ENCODE measurements at places on chromosomes 1 and 21.

- DNase-seq: no peak
Observed at GRCh38 chr1:233933339-233933738, 28.9 kb downstream of the SLC35F3 start.

DNA sequence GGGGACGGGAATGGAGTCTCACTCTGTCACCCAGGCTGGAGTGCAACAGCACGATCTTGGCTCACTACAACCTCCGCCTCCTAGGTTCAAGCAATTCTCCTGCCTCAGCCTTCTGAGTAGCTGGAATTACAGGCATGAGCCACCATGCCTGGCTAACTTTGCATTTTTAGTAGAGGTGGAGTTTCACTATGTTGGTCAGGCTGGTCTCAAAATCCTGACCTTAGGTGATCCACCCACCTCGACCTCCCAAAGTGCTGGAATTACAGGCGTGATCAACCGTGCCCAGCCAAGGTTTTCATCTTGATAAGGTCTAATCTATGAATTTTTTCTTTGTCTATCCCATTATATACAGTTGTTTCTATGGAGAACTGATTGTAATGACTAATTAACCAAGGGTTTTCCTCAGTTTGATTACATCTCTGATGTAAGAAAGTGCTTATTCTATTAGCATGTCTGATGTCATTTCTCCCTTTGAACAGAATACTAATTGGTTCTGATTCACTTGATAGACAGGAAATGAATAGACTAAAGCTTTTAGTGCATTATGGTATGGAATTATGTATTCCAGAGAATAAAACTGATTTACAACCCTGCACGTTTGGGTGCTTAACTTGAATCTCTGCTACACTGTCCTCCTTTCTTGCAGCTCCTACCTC, 11.9 kb downstream of the PACC1 start:
- DNase-seq: no peak

DNA sequence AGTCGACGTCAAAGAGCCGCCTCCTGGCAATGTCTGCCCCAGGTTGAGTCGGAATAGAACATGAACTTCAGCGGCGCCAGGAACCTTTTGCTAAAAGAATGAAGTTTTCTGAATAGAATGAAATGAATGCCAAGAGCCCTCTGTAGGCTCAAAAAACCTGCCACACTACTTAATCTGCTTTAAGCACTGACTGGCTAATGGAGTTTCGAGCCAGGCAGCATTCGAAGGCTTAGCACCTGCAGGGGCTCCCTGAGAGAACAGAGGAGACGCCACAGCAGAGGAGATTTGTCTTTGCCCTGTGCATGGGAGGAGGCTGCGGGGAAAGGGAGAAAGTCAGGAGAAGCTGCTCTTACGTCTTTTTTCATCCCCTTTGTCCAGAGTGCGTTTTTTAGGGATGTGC, 641.7 kb downstream of the AJAP1 start:
- DNase-seq: no peak

- no peak for DNase-seq
Observed at GRCh38 chr1:54600947-54601721, 22.2 kb downstream of the FAM151A start.

- no peak for DNase-seq
Observed at GRCh38 chr1:216531263-216532239, 108.3 kb upstream of the USH2A start.
